ENCODE measurements at places on chromosomes 2 and 18.
A peak's percentile ranks its signal among the peaks of the same experiment; 100 is the strongest.

GRCh38 chr2:240320204-240320993, 115.1 kb upstream of the GPC1 start:
- peak; percentile 89 for DNase-seq

GRCh38 chr18:50586710-50587109, 26.8 kb downstream of the MAPK4 start:
- no peak for DNase-seq

- no peak for DNase-seq
These were observed 34.6 kb downstream of the EIPR1 start for GRCh38 chr2:3343012-3343411.

DNA sequence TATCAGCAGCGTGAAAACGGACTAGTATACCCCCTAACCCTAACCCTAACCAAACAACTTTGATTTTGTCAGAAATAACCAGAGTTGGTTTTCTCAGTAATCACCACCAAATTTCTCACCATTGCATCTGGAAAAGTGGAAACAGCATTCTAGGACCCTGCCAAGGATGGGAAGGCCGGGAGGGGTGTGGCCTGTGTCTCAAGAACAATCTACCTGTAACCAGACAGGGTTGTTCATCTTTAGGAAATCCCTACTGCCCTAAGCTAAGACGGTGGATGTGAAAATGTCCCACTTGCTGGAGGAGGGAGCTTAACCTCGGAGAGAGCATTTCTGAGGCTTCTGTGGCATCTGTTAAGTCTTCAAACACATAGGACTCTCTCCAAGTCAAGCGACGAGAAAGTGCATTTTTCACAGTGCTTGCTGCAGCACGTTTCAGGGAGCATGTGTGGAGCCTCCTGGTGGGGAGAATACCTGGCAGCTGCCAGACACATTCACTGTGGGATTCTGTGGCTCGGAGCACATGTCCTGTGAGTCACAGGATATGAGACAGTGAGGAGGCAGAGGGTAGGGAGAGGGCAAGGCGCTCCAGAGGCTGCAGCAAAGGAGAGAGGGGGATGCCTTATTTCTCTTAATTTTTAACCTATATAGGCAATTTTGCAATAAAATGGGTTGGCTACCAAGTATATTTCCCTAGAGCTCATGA, 207.5 kb downstream of the SPP2 start:
- DNase-seq: peak; percentile 89

GRCh38 chr2:72681016-72681995, 144.5 kb downstream of the EXOC6B start:
- no peak for DNase-seq

DNA sequence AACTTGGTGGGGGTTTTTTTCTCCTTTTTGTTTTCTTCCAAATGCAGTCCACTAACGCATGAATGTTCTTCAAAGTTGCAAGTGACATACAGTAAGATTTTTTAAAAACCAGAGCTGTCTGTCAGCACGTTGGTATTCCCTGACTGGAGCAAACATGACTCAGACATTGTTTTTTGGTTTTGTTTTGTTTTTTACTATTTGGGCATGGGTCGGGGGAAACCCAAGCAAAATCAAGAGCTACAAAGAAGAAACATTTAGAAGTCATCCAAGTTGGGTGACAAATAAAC, 726 bp upstream of the CCDC88A start:
- DNase-seq: no peak

GRCh38 chr2:115165529-115166109, 723.2 kb downstream of the DPP10 start:
- DNase-seq: no peak

GRCh38 chr2:147364597-147364996, 480.2 kb upstream of the ACVR2A start:
- DNase-seq: no peak

- no peak for DNase-seq
These were observed 35.4 kb upstream of the CCDC93 start for GRCh38 chr2:118049140-118049815.

- no peak for DNase-seq
These were observed 194.9 kb upstream of the HDAC4 start for GRCh38 chr2:239595726-239596125.

DNA sequence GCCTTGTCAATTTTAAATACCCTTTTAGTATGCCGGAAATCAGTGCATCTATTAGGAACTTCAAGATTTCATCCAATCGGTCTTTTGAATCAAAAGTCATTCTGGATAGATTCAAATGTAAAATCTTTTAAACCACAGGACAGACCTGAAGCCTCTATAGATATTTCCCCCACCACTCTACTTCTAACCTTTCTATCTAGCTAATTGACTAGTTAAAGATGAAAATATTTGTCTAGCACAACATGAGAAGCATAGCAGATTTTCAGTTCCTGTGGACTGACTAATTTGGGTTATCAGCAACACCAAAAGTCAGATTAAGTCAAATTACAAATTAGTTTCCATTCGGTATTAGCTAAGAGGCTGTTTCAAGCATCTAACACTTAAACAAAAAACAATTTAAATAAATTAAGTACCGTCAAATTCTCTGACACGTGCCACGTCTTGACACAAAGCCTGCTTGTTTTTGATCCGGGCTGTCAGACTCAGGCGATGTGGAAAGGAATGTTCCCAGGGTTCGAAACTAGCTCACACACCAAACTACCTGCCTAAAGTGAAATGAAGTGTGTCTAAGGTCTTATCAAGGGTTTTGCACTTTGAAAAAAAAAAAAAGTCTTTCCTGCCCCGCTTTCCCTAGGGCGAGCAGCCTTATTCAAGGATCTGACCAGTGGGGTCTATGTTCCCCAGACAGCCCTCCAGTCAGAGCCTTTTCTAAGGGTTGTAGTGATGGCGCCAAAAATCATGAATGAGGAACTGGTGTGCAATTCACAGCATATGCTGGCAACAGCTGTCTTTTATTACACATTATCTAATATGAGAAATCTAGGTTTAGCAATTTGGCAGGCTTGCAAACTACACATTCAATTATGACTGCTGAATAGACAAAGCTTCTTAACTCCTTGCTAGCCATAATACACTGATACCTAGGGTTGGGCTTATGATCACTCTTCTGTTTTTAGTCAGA, 4.7 kb downstream of the CYTIP start:
- DNase-seq: no peak

- no peak for DNase-seq
These were observed 322.5 kb downstream of the ARHGAP15 start for GRCh38 chr2:143451642-143452281.

- no peak for DNase-seq
These were observed 196.1 kb downstream of the ANAPC1 start for GRCh38 chr2:111687911-111688310.

DNA sequence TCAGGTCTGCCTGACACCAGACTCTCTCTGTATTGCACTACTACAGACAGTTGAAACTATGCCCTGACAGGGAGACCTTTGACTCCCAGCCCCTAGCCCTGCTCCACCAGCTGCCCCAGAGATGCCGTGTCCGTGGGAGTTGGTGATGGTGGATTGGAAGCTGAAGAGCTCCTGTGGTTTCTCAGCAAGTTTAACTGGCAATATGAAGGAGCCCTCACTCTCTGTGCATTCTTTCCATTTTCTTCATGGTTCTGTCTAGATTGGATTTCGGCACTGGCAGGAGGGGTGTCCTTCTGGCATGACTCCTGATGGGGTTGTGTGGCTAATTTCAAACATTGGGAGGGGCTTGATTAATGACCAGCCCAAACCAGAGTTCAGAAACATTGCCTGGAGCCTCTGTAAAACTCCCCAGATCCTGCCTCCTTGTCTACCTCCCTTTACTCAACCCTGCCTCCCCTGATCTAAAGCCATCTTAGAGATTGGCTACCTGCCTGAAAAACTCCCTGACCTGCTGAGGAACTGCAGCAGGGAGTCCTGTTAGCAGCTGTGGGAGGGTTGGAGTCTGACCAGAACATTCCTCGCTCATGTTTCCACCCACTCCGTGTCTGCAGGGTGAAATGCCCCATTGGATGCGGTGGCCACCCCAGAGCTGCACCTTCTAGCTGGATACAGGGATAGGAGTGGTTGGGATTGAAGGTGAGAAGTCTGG, 206.9 kb upstream of the SPRED2 start:
- DNase-seq: no peak

- no peak for DNase-seq
These were observed 15.8 kb downstream of the INO80C start for GRCh38 chr18:35481960-35482366.

DNA sequence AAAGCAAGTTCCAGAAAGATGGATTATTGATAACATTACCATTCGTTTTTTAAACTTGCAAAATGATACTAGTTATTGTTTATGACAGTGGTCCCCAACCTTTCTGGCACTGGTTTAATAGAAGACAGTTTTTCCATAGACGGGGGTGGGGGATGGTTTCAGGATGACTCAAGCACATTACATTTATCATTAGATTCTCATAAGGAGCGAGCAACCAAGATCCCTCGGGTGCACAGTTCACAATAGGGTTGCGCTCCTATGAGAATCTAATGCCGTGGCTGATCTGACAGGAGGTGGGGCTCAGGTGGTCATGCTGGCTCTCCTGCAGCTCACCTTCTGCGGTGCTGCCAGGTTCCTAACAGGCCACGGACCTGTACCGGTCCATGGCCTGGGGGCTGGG, 86.2 kb downstream of the BCL2 start:
- DNase-seq: no peak

DNA sequence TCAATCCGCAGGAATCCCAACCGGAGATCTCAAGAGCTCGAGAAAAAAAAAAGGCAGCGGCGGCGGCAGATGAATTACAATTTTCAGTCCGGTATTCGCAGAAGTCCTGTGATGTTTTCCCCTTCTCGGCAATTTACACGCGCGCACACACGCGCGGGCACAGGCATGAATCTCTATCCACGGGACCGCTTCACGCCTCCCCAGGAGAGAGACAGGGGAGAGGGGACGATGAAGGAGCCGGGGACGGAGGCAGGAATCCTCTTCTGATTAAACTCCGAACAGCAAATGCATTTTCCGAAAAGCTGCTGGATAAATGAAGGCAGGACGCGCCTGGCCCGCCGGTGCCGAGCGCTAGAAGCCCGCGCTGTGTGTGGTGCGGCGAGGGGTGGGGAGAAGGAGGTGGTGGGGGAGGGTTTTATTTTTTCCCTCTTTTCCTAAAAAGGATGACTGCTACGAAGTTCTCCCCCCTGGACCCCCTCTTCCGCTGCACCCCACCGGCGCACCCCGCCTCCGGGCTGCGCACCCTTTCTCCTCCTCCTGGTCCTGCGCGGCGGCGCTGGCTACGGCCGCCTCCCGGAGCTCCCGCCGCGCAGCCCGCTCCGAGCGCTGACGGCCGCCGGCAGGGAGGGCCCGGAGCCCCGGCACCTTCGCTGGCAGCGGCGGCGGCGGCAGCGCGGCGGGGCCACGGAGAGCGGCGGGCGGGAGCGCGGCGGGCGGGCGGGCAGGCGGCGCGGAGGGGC, at the start of gene BCL2:
BCL2 (minus strand) TSS at position 387 of the 740 bp plus-strand sequence.
- DNase-seq: no peak

- DNase-seq: no peak
These were observed 218.4 kb upstream of the TRIB2 start for GRCh38 chr2:12498286-12498685.

- no peak for DNase-seq
These were observed 3.8 kb upstream of the RPE start for GRCh38 chr2:209998596-209998995.

DNA sequence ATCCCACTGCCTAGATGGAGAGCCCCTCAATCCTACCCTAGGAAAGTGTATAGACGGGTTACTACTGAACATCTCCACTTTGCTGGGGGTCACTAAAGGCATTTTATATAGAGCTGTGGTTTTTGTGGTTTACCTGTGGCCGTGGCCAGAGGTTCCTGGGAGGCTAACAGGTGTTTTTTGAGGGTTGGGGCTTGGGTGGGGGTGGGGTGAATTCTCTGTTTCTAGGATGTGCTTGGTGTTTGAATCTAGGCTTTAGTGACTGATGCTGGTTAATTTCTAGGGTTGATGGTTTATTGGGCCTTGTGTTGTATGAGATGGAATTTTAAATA, 7.7 kb downstream of the HOXD8 start:
- no peak for DNase-seq

- no peak for DNase-seq
These were observed 34.5 kb upstream of the DSEL start for GRCh38 chr18:67550872-67551520.

DNA sequence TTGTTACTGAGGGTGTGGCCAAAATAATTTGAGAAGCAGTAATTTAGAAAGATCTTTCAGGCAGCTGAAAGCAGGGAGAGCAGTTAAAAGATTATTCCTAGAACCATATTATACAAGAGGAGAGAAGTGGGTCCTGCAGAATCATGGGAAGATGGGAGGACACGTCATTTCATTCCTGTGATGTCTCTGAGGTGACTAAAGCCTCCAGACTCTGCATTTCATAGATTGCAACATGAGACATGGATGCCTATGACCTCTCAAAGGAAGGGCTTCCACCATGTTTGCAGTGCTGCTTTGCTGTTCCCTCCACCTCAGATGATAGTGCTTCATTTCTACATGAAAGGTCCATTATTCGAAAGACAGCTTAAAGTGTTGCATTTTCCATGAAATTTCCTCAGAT, 788.4 kb downstream of the TSN start:
- no peak for DNase-seq

GRCh38 chr2:199329466-199329865, 128.3 kb downstream of the SATB2 start:
- no peak for DNase-seq

GRCh38 chr2:8624855-8625398, 56.9 kb upstream of the ID2 start:
- no peak for DNase-seq

DNA sequence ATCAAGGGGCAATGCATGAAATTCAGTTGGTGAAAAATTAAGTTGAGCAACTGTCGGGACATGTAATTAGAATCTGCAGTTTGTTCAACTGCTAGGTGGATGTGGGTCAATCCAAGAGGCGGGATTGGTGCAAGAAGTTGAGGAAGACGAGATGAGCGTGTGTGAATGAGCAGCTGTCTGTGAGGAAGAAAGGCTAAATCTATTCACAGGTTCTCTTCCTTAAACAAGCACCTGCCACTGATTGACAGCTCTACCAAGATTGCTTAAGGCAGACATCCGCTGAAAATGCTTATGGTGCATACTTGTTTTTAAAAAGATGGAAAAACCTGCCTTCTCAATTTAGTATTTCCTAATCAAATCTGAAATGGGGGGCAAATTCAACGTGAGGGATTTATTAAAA, 323.4 kb upstream of the THUMPD2 start:
- no peak for DNase-seq

- no peak for DNase-seq
These were observed 428.8 kb downstream of the ZNF521 start for GRCh38 chr18:24923138-24923537.
